ENCODE measurements at places on chromosomes 1 and 21.

GRCh38 chr21:32713726-32714125 lies 14.1 kb downstream of the SYNJ1 start:
- DNase-seq, result no peak

DNA sequence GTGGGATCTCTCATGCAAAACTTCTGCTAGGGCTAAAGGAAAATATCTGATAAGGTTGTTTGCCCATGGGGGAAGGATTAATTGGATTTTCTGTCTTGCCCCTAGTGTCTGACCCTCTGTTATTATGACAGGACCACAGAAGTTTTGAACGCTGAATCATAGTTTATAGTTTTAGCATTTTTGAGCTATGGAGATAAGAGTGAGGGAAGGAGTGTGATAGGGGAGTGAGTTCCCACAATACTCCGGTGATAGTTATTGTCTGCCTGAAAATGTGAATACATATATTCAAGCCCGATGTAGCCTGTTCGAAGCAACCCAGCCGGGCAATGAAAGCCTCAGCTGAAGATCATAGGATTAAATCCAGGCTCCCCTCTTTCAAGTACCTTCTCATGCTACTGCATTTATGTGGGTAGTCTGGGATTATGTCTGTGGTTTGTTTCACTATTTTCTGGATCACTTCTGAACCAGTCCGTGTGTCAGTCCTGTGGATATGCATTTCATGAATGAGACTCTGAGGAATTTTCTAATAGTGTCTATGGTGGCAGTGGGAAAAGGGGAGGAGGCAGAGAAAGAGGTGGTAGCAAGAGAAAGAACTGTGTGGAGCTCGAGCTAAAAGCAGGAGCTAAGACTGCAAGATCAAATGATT lies 258.7 kb downstream of the DISC1 start:
- DNase-seq, result no peak

DNA sequence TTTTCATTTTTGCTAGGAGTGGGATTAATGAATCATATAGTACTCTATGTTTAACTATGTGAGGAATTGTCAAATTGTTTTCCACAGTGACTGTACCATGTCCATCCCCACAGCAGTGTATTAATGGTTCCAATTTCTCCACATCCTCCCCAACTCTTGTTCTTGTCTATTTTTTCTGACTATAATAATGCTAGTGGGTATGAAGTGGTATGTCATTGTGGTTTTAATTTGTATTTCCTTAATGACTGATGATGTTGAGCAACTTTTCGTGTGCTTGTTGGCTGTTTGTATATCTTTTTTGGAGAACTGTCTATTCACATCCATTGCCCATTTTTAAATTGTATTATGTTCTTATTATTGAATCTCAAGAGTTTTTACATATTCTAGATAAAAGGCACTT lies 10.0 kb upstream of the KPRP start:
- DNase-seq, result no peak

GRCh38 chr1:41498391-41498790 lies 13.9 kb upstream of the EDN2 start:
- DNase-seq, result no peak

DNA sequence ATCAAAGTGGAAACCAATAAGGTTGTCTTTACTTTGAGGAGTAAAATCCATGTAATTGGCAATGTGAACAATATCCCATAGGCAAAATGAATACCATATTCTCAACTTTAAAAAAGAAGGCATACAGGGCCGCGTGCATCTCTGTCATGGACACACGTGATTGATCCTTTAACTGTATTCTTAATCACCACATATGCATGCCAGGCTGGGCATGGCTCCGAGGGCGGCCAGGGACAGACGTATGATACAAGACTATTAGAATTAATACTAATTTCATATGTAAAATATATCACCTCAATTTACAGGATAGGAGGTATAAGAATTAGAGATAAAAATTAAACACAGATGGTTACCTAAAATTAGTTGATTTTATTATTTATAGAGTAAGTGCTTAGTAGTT lies 11.2 kb downstream of the RGS21 start:
- no peak for DNase-seq

- peak; percentile 26 for DNase-seq
Measured at GRCh38 chr1:23371987-23372880, 2.6 kb upstream of the ZNF436 start.

GRCh38 chr1:117564227-117565075 lies 41.4 kb upstream of the TENT5C start:
- no peak for DNase-seq

DNA sequence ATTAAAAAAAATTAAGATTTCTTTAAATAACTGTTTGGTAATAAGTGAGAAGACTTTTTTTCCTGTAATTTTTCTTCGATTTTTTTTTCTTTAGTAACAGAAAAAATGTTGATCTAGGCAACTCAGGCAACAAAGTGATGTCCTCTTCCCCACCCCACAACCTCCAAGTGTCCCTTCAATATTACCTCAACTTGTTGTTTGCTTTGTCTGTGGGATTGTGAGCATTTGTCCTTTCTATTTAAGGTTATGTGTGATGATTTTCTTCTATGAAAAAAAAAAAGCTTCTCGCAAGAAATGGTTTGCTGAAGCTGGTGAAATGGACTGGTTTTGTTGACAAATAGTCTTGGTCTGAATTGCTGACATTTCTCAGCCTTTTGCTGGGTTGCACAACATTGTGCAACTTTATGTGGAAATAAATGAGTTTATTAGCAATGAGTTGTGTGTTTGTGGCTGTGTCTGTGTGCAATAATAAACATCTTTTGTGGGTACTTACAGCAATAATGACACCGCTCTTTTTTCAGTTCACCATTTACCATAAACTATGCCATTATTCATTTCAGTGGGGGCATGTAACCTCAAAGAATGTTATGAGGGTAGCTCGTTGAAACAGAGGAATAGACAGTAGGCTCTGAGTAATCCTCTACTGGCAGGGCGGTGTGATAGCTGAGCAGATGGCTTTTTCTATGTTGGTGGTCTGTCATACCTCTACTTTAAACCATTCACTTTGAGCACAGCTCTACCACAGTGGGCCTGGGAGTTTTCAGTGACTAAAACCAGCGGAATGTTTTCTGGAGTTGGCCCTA lies 218.4 kb downstream of the HLX start:
- DNase-seq, result no peak

GRCh38 chr1:114756949-114757454 lies 782 bp downstream of the CSDE1 start:
- DNase-seq, result no peak

- DNase-seq, result no peak
Measured at GRCh38 chr1:205512059-205513045, 7.9 kb downstream of the CDK18 start.

- DNase-seq, result no peak
Measured at GRCh38 chr1:238647877-238648276, 738.5 kb upstream of the CHRM3 start.

- DNase-seq, result peak; percentile 50
Measured at GRCh38 chr1:36763771-36764170, 270.5 kb downstream of the GRIK3 start.

DNA sequence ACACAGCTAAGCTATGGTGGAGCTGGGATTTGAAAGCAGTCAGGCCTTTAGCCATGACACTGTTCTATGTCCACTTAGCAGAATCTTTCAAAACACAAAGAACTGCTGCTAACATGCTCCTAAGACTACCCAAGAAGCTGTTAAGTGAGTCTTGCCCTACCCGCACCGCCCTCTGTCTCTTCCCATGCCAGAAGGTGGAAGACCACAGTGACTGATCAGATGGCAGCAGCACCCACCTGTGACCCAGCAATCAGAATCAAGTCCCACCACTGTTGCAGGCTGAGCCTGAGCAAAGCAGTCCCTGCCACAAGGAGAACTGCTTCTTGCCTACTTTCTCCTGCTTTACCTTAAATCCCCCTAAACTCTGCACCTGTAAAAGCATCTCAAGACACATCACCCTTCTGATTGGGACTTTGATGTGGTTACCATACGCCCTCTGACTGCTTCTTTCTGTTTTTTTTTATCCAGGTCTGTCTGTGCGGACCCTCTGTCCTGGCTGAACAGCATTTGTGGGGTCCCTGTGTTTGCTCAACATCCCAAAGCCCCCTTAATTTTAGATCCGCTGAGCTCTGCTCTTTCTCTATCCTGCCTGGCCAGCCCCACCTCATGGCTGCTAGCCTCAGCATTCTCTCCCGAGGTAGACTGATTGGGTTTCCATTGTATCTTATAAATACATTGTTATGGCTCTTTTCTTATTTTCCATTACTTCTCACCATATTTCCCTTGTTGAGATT lies 16.0 kb downstream of the IRF2BP2 start:
- DNase-seq, result no peak

- no peak for DNase-seq
Measured at GRCh38 chr1:185759061-185759460, 24.9 kb downstream of the HMCN1 start.

DNA sequence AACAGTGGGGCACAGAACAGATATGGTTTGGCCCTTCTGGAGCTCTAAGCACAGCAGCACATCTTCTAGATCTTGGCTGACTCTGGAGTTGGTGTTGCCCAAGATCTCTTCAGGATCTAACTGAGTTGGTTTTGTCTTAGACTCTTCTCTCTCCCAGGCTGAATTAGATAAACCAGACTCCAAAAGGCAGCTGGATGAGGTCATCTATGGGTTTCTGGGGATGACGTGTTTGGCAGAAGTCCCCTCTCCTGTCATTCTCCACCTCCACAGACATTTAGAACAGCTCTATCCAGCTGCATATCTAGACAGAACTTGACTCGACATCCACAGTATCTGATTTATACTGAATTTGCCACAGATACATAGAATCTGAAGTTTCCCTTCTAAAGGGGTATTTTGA lies 75.3 kb downstream of the ST6GALNAC5 start:
- DNase-seq, result no peak

GRCh38 chr1:119954476-119955422 lies 58.4 kb upstream of the ADAM30 start:
- DNase-seq, result no peak

- DNase-seq, result no peak
Measured at GRCh38 chr1:89200663-89201062, 1.9 kb upstream of the GBP4 start.

DNA sequence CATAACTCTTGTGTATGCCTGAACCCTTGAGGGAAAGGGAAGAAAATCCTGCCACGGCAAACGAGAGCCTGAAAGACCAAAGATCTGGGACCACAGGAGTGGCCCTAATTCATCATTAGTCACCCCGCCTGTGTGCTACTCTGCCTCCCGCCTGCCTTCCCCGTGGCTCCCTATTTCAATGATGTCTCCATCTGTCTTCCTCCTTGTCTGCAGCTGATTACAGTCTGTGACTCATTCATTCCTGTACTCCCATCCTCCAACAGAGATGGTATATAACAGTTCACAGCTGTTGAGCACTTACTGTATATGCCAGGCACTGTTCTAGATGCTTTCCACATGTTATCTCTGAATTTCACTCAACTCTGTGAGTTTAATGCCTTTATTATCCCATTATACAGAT lies 96.6 kb downstream of the SEC16B start:
- DNase-seq, result no peak

- DNase-seq, result no peak
Measured at GRCh38 chr1:17624611-17625233, 85.2 kb downstream of the ARHGEF10L start.

DNA sequence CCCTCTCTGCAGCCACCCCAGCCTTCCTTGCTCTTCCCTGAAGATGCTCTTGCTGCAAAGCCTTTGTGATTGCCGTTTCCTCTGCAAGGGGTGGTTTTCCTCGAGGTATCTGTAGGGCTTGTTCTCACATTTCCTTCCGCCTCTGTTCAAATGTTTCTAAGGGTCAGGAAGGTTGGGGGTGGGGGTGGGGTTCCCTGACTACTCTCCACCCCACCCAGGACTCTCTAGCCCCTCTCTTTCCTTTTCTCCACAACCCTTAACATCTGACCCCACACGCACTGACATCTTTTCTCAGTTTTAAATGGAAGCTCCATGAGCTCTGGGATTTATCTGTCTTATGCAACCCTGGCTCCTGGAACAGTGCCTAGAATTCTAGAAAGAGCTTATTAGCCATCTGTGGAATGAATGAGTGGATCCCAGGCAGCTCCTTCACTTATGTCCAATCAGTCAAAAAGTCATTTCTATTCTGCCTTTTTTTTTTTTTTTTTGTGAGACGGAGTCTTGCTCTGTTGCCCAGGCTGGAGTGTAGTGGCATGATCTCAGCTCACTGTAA lies 27.3 kb upstream of the ZNF362 start:
- DNase-seq, result no peak

- DNase-seq, result no peak
Measured at GRCh38 chr1:200684015-200684414, 14.3 kb upstream of the DDX59 start.

- no peak for DNase-seq
Measured at GRCh38 chr1:45879885-45880598, 76.6 kb downstream of the MAST2 start.

- DNase-seq, result no peak
Measured at GRCh38 chr1:3555131-3555920, 56.0 kb downstream of the MEGF6 start.

- DNase-seq, result no peak
Measured at GRCh38 chr1:34520111-34520510, 234.7 kb upstream of the GJB5 start.

GRCh38 chr1:234893725-234894630 lies 234.7 kb downstream of the TOMM20 start:
- no peak for DNase-seq

- no peak for DNase-seq
Measured at GRCh38 chr21:33374450-33375096, 28.6 kb upstream of the IFNGR2 start.

Measured in occipital lobe (tissue), 3 donors.